Thyroid gland (tissue), 4 donors: ENCODE measurements at places on chromosomes 1 and 21.

DNA sequence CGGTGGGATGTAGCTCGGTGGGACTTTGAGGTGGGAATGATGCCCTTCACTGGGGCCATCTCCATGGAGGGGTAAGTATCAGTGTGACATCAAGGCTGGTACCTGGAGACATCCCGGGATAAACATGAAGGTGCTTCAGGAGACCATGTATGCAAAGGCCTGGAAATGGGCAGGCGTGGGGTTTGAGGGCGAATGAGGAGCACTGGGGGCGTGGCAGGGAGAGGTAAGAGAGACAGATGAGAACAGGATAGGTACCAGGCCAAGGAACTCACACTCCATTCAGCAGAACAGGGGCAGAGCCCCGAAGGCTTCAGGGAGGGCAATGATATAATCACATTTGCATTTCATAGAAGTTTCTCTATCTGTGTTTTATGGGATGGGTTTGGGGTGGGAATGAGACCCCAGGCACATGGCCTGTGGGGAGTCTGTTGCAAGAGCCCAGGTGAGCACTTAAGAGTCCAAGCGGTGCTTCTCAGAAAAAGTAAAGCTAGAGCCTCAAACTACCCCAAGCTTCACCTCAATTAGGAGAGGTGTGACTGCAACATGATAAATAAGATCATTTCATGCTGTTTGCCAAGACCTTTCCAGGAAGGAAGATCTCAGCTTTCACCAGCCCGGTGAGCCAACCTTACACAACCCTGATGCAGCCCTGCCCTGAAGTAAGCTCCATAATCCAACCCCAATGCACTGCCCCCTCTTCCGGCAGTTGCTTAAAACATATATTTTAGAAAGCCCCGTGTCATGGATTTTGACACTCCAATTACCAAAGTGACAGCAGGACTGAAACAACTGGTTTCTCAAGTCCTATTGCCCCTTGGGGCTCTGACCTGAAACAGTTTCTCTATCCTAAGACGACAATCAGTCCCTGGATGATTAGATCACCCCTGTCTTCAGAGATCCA lies 7.4 kb downstream of the S100A9 start:
- no peak for DNase-seq

- DNase-seq = no peak
Measured at GRCh38 chr1:80896781-80897356, 903.9 kb upstream of the ADGRL2 start.

DNA sequence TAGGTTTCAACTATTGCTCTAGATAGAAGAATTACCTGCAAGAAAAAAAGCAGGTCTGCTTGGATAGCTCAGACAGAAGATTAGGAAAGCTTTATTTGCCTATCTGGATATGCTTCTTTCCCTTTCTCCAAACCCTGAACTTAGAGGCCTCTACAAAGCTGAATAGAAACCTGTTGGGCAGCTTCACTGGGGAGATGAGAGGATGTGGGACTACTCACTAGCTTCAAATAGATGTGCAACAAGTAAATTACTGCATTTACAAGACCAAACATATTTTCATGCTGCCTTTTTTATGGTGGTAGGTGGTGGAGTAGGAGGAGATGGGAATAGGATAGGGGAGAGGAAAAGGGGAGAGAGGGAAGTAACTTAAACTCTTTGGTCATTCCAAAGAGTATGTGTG lies 6.4 kb downstream of the CLCA2 start:
- no peak for DNase-seq

GRCh38 chr21:36403713-36404112 lies 18.5 kb downstream of the CHAF1B start:
- no peak for DNase-seq

DNA sequence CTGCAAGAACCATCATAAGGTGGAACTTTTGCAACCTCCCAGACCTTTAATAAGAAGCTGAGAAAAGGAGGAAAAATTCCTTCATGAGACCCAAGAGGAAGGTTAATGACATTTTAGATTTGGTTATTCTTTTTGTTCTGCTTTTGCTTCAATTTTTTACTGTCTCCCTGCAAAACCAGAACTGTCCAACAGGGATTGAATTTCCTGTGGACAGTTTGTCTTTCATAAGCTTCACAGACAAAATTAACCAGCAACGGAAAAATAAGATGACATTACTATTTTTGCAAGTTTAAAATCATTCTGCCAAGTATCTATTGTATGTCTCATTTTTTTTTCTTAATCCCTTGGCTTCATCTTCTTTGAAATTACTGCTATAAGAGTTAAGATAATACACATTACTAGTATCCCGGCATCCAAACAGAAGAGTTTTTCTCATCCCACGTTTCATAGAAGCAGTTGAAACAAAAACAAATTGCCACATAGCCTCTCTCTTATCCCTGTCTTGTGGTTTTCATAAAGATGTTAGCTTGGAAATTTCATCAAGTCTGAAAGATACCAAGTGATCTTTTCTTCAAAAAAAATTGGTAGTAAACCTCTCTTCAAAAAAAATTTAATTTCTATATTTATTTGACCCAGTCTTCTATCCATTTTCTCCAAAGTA lies 465.3 kb upstream of the PTBP2 start:
- no peak for DNase-seq
